Endodermal cell (in vitro differentiated cells): ENCODE measurements at places on chromosomes 2 and 18. TPM values are rescaled to one million over a fixed set of nuclear protein-coding genes. Genes with fewer than 3 reads are reported as not detected.

DNA sequence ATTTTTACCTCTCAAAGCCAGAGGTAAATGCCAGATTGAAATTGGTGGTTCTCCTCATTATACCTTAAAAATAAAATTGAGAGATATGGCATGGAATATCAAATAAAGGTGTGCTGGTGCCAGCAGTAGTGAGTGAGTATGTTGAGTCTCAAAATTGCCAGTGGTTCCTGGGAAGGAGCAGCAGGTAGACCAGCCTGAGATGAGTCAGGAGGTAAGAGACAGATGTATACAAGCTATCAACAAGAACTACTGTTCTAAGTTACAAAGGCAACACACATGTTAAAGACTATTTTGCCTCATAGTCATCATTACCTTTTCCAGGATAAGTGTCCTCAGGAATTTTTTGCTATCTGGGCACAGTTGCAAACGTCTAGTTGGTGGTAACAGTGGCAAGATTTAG, 1.3 kb upstream of the UPP2 start:
- no peaks in the 10 kb centered on the region for H3K36me3 ChIP-seq
- DNase-seq, result no peak
- H3K27ac ChIP-seq, result no peak overlapping the region
- H3K4me3 ChIP-seq, result no peak overlapping the region
- no peaks in the 10 kb centered on the region for H3K4me1 ChIP-seq
- no peaks in the 10 kb centered on the region for H3K27me3 ChIP-seq

DNA sequence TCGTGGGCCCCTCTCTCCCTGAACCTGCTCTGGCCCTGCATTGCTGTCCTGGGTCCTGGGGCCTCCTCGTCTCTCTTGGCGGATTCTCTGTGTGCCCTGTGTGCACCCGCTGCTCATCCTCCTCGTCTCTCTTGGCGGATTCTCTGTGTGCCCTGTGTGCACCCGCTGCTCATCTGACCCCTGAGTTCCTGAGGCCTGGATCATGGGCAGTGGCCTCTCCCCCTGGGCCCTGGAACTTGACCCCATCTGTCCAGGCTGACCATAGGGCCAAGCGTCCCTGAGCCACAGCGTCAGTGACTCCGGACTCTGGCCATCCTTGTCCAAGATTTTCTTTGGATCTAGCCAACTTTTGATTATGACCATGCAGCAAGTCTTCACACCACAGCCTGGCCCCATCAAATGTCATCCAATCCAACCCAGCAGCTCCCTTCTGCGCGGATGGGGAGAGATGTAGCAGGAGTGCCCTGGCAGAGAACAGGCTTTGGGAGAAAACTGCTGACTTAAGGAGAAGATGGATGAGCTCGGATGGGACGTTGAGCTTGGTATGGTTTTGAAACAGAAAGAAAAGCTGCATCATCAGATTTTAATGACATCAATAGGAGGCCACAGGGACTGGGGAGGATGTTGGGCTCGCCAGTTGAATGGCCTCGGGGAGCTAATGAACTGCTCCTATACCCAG, 455.1 kb upstream of the HS6ST1 start:
- no peaks in the 10 kb centered on the region for H3K36me3 ChIP-seq
- no peak overlapping the region for H3K27ac ChIP-seq
- H3K27me3 ChIP-seq, result no peaks in the 10 kb centered on the region
- H3K4me3 ChIP-seq, result no peak overlapping the region
- no peaks in the 10 kb centered on the region for H3K4me1 ChIP-seq

The IL18RAP gene
- total RNA-seq, result 0.11 to 1.3 TPM in 2 of 3 replicates, not detected in the other

The PDE1A gene
- total RNA-seq, result 0.32 to 1.0 TPM in 2 of 3 replicates, not detected in the other

The GPR35 gene
- total RNA-seq, result 0.21 to 1.1 TPM (median 0.71 TPM) in 3 replicates

The PSMA8 gene
- not detected in 3 replicates for total RNA-seq

The TCF23 gene
- not detected in 2 replicates for total RNA-seq
